ENCODE measurements at places on chromosomes 7 and 10.
A peak's percentile ranks its signal among the peaks of the same experiment; 100 is the strongest.

DNA sequence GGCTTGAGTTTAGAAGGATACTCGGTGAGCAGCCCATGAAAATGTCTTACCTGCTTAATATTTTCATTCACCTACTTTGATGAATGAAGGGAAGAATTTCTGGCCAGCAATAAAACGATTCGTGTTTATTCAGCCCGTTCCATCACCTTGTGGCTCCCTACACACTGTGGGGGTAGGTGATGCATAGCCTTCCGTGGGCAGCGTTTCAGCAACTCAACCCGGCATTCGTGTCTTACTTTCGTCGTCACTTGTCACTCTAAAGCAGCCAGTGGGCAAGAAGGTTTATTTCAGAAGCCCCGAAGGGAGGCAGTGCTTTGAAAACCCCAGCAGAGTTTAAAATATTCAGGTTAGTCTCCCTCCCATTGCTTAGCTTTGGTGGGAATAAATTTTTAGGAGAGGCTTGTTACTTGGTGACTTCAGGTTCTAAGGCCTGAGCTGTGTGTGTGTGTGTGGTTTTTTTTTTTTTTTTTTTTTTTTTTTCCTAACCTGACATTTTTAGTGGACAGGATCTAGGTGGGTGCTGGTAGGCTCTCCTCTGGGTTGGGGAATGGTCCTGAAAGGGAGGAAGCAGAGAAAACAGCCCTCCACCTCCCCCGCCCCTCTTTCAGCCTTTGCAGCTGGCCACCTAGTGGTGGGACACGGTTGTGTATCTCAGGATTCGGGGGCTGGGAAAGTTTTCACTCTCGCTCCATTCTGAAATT lies 1.8 kb downstream of the GRK5 start:
- DNase-seq, result peak; percentile 23

- DNase-seq, result no peak
Observed at GRCh38 chr10:71408436-71409225, 11.9 kb downstream of the CDH23 start.

- DNase-seq, result no peak
Observed at GRCh38 chr10:84549368-84550165, 221.2 kb downstream of the CCSER2 start.

DNA sequence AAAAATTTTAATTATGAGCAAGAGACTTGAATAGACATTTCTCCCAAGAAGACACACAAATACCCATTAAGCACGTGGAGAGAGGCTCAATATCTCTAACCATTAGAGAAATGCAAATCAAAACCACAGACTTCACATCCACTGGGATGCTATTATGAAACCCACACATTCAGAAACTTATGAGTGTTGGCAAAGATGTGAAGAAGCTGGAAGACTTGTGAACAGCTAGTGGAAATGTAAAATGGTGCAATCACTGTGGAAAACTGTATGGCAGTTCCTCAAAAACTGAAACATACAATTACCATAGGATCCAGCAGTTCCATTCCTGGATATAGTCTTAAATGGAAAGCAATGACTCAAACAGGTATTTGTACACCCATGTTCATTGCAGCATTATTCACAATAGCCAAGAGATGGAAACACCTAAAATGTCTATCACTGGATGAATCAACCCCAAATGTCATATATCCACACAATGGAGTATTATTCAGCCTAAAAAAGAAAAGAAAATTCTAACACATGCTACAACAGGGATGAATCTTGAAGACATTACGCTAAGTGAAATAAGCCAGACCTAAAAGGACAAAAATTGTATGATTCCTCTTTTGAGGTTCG lies 53.5 kb upstream of the FRMD4A start:
- DNase-seq, result no peak

DNA sequence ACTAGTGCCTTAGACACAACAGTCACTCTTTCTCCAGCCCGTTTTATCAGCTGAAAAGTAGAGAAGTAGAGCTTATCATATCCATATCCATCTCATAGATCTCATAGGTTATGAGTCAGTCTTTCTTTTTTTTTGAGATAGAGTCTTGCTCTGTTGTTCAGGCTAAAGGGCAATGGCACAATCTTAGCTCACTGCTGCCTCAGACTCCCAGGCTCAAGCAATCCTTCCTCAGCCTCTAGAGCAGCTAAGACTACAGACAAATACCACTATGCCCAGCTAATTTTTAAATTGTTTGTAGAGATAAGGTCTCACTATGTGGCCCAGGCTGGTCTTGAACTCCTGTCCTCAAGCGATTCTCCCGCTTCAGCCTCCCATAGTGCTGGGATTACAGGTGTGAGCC lies 2.5 kb upstream of the PARD3 start:
- no peak for DNase-seq

GRCh38 chr10:2919016-2919415 lies 148.3 kb upstream of the PFKP start:
- DNase-seq, result no peak

GRCh38 chr7:87151002-87151728 lies 1.1 kb upstream of the DMTF1 start:
- DNase-seq, result no peak

GRCh38 chr7:90677486-90678404 lies 81.6 kb downstream of the CDK14 start:
- DNase-seq, result no peak

DNA sequence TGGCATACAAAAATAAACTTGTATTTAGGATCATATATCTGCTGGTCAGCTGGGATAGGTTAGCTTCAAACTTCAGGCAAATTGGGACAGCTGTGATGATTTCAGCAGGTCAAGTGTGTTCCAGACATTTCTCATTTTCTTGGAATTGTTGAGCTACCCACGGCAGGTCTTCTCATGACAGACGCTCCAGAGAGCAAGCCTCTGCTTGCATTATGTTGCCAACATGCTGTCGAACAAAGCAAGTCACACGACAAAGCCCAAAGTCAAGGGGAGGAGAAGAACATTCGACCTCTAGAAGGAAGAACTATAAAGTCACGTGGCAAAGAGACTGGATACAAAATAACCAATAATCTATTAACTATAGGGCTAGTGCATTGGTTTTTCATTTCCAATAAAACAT lies 103.5 kb downstream of the RAB18 start:
- DNase-seq, result no peak

- no peak for DNase-seq
Observed at GRCh38 chr10:3763852-3764625, 21.0 kb downstream of the KLF6 start.

- DNase-seq, result peak; percentile 34
Observed at GRCh38 chr10:124694481-124695220, 49.5 kb downstream of the FAM53B start.
